ENCODE measurements at places on chromosomes 6 and 20. TPM values are rescaled to one million over a fixed set of nuclear protein-coding genes. Genes with fewer than 3 reads are reported as not detected.

GRCh38 chr6:69423785-69424184 is 373.0 kb downstream of the LMBRD1 start:
- no peak for DNase-seq

DNA sequence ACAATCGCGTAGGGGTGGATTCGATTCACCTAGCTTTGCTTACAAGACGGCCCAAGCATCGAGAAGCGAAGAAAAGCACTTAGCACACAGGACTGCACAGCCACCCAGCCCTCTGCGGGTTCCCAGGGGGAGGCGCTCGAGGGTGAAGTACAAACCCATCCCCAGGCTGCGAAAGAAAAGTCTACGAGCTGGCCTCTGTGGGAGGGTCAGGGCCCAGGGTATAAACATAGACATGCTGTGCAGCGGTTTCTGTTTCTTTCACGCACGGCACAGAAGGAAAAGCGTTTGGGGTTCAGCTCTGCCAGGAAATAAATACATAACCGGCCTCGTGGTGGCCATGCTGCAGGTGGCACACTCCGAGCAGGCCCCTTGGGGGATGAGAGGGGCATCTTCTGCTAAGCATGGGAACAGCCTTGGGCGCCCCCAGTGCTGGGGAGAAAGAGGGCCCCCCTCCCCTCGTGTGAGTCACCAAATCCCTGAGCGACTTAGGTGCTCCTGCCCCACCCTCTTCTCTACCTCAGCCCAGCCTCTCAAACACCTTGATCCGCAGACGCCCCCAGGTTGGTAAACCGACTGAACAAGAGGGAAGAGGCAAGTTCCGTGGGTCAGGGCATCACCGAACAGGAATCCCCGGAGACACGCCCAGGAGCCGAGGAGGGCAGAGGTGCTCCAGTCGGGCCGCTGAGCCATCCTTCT is 91.6 kb upstream of the RIPOR2 start:
- peak; percentile 61 for DNase-seq

DNA sequence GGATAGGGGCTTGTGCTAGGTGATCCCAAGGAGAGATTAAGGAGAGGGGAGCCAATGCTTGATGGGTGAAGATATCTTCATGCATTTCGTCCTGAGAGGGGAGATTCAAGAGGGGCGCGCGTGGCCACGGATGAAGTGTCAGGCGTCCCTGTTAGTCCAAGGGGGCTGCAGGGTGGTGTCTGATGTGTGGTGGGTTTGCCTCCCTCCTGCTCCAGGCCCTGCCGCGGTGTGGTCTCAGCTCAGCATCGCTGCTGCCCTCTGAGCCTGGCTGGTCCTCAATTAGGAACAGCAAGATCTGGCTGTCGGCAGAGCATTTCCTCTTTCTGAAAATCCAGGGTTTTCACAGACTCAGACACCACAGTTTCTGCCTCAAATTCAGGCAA is 318.0 kb downstream of the THBS2 start:
- no peak for DNase-seq

- DNase-seq = no peak
Measured at GRCh38 chr6:64732888-64733287, 974.1 kb downstream of the EYS start.

Gene GRM1
- total RNA-seq = under 0.01 TPM

Data from hematopoietic multipotent progenitor cell (in vitro differentiated cells).